ENCODE measurements at places on chromosomes 3 and 15.

DNA sequence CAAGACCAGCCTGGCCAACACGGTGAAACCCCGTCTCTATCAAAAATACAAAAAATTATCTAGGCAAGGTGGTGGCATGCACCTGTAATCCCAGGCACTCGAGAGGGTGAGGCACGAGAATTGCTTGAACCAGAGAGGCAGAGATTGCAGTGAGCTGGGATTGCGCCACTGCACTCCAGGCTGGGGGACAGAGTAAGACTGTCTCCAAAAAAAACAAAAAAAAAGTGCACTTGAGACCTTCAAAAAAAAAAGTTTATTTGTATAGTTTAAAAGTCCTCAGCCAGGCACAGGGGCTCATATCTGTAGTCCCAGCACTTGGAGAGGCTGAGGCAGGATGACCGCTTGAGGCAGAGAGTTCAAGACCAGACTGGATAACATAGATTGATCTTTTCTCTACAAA is 2.1 kb downstream of the PBRM1 start:
- DNase-seq, result no peak

- no peak for DNase-seq
Measured at GRCh38 chr3:112847692-112848091, 1.0 kb upstream of the CD200R1L start.

DNA sequence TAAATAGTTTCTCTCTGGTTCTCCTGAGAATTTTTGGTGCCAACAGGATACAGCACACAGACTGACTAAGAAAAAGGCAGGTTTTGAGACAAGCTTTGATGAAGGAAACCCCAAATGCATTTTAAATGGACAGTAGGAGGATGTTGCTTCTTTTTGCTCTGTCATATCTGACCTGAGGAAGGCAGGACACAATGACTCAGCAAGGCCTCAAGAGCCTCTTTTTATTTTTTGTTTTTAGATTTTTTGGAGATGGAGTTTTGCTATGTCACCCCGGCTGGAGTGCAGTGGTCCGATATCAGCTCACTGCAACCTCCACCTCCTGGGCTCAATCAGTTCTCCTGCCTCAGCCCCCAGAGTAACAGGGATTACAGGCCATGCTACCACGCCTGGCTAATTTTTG is 16.9 kb upstream of the KNG1 start:
- no peak for DNase-seq

DNA sequence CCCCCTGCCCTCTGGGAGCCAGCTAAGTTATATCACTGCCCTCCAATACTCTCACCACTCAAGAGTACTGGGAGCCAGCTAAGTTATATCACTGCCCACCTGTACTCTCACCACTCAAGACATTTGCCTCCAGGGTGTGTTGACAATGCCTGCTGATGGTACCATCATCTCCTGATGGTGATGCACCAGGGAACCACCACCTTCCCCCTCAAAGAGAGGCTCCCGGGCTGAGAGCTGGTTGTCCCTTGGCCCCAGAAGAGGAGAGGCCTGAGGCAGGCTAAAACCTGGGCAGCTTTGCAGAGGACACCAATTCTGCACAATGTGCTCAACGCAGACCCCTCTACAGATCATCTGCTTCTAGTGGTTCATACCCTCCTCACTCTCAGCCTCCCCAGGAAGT is 7.5 kb upstream of the HAPLN3 start:
- DNase-seq, result no peak

GRCh38 chr3:170751083-170751898 is 118.7 kb downstream of the RPL22L1 start:
- DNase-seq, result no peak

GRCh38 chr3:159082519-159082918 is 280.7 kb downstream of the MFSD1 start:
- no peak for DNase-seq

GRCh38 chr3:99909714-99910495 is 92.2 kb downstream of the CMSS1 start:
- no peak for DNase-seq

DNA sequence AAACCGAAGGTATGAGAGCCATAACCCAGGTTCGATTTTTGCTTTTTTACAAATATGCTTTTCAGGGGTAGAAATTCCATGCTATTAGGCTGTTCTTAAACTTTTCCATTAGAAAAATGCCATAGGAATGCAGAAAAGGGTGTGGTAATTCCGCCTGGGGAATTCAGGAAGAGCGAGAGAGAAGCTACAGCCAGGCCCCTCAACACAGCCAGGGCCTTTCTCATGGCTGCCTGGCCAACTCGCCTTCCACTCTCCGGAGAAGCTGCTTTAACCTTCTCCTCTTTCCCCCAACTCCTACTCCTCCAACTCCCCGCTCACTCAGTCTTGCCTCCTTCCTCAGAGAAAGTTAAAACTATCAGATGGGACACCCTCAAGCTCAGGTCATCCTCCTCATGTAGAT is 9.1 kb upstream of the TICRR start:
- no peak for DNase-seq

DNA sequence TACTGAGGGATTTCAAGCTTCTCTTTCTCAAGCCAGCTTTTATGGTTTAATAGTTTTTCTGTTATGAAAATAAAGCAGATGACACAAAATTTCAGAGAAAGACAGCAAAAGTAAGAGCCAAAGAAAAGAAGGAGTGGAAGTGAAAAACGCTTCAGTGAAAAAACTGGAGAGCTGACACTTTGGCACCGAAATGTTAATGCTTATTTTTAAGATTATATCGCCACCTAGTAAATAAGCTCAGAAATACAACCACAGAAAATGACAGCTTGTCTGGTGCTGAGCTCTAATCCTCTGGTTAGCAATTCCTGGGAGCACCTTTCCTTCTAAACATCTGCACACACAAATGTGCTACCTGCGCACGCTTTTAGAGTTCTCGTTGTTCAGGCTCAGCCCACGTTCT is 101.6 kb downstream of the ZPLD1 start:
- DNase-seq, result no peak

GRCh38 chr3:69292959-69293574 is 92.8 kb downstream of the FRMD4B start:
- DNase-seq, result no peak

DNA sequence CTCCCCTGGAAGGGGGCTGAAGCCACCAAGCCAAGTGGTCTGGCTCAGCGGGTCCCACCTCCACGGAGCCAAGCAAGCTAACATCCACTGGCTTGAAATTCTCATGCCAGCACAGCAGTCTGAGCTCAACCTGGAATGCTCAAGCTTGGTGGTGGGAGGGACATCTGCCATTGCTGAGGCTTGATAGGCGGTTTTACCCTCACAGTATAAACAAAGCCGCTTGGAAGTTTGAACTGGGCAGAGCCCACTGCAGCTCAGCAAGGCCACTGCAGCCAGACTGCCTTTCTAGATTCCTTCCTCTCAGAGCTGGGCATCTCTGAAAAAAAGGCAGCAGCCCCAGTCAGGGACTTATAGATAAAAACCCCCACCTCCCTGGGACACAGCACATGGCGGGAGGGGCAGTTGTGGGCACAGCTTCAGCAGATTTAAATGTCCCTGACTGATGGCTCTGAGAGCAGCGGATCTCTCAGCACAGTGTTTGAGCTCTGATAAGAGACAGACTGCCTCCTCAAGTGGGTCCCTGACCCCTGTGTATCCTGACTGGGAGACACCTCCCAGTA is 23.2 kb upstream of the IGSF10 start:
- no peak for DNase-seq

GRCh38 chr3:70006089-70006488 is 6.6 kb downstream of the SAMMSON start:
- no peak for DNase-seq

- no peak for DNase-seq
Measured at GRCh38 chr15:52803467-52804306, 13.6 kb upstream of the ONECUT1 start.

DNA sequence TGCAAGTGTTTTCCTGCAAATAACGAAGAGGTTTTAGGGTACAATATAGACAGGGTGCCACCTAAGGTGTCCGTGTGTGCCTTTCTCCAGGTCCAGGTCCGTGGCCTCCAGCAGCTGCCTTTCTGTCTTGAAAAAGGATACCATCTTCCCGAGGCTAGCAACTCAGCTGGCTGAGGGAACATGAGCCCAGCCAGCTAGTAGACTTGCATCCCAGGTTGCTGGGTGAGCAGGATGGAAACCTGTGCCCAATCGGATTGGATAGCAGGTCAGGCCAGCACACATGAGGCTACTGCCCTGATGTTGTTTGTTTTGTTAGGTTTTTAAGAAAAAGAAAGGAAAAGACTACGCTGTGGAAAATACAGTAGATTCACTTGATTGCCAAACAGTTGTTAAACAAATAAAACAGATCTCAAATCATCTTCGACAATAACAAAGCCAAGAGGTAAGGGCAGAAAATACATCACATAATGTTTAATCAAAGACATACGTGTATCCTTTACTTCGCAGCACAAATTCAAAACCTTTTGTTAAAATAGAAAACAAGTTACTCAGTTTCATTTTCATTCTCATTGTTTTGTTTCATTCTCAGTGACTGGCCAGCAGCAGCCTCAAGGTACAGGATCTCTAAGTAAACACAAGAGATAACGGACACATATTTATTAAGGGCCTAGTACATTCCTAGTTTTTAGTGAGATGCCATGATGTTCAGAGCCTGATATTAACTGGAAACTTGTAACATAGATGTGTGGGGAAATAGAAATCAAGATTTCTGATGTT is 661.2 kb upstream of the NR2F2 start:
- DNase-seq, result no peak

DNA sequence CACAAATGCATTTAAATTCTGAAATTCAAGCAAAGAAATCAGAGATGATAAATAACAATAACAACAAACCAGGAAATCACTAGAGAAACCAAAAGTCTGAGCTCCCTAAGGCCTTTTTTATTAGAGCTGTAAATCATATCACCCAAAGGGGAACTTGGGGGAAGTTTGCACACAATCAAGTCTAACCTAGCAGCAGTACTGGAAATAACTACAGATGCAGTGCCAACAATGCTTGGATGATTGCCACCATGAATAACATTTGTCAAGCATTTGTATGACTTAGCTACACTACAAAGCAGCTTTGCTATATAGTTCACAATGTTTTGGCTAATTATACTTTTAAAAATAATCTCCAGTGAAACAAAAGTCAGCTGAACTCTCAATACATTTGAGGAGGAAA is 27.8 kb downstream of the SHQ1 start:
- no peak for DNase-seq

DNA sequence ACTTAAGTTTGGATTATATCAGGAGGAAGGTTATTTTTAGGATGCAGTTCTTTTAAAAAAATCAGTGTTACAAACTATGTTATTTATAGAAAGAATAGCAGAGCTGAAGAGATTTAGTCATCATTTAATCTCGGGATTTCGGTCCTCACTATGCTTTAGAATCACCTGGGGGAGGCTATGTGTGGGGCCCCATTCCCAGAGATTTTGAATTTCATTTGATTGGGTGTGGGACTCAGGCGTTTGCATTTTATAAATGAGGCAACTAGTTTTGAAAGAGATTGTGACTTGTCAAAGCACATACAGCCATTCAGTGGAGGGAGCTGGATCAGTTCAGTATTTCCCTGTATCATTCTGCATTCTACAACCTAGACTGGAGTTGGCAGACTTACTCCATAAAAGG is 36.8 kb downstream of the TFG start:
- no peak for DNase-seq

GRCh38 chr15:100114100-100114499 is 227.7 kb downstream of the ADAMTS17 start:
- no peak for DNase-seq

GRCh38 chr3:33008282-33008681 is 56.8 kb downstream of the CCR4 start:
- no peak for DNase-seq

DNA sequence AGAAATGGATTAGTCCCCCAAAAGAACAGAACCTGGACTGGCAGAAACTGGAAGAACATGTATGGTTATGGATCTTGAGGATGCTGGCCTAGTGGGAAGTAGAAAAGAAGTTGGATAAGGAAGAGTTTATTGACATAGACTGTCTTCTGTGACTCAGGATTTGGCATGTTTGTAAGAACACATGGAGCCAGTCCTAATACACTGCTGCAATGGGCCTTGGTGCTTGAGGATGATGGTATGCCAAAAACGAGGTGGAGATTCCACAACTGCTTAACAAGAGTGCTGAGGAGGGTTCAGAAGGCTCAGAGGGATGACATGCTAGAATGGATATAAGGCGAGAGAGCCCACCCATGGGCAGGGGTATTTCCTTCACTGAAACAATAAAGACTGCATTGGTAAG is 22.4 kb downstream of the LZTFL1 start:
- DNase-seq, result no peak

- no peak for DNase-seq
Measured at GRCh38 chr3:46070595-46071093, 43.4 kb upstream of the XCR1 start.

- no peak for DNase-seq
Measured at GRCh38 chr3:130971208-130971607, 55.4 kb downstream of the ASTE1 start.

DNA sequence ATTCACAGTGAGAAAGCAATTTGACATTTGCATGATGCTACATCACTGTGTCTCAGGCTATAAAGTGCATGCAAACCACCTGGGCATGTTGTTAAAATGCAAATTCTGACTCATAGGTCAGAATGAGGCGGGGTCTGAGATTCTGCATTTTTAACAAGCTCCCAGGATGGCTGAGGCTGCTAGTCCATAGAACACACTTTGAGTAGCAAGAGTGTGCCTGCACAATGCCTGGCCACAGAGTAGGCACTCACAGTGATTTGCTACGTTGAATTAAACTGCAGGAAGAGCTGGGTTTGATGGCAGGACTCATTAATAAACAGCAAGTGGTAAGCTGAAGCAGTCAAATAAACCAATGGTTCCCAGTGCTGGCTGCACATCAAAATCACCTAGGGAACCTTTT is 48.1 kb downstream of the NTRK3 start:
- no peak for DNase-seq

DNA sequence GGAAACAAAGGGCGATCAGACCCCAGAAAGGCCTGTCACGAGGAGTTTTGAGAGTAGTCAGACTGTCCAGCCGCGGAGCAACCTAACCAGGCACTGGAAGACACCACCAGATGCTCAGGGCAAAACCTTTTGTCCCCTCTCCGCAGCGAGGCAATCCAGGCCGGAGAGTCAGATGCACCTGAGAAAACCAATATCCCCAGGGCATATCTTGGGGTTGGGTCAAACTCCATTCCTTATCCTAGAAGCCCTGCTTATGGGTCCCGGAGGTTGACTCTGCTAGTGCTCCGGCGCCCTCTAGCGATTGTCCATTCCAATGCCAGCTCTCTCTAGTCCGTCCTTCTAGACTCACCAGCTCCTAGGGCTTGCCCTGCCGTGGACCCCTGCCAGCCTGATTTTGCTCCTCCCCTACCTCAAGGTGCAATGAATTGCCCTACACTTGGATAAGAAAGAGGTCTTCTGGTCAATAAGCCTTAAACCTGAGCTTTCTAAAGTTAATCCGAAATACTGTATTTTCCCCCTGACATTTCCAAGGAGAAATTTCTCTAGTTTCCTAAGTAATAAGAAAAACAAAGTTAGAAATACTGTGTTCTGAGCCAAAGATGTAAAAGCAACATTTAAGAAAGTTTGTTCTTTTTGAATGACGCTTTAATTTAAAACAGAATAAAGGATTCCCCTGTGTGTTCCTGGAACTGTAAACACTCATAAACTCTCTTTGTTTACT is 5.5 kb downstream of the CPNE4 start:
- peak; percentile 35 for DNase-seq

GRCh38 chr3:279325-279724 is 82.8 kb downstream of the CHL1 start:
- no peak for DNase-seq

Data from stimulated activated CD8-positive, alpha-beta memory T cell treated with anti-CD3 and anti-CD28 coated beads, Interleukin-4, amount 100 ng/mL, for 24 hours (primary cell).